ENCODE measurements at places on chromosomes 11 and 22. TPM values are rescaled to one million over a fixed set of nuclear protein-coding genes. Genes with fewer than 3 reads are reported as not detected.

The IL10RA gene
- not detected for total RNA-seq

The HORMAD2 gene
- total RNA-seq, result not detected

The MMP27 gene
- total RNA-seq, result not detected

The RGL4 gene
- total RNA-seq, result not detected

DNA sequence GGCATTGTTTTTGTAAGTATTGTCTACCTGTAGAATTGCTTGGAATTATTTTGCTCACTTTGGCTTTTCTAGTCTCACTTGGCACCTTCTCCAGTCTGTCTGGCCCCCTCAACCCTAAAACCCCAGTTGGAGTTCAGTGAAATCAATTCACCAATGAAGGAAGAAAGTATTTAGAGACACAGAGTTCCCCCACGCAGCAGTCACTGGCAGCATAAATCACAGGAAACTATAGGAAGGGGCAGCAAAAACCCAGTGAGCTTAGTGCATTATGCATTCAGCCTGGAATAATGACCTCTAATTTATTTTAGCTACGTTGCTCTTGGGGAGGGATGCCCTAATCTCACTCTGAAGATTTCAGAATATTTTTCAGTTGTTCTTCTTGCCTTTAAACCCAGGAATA lies 204.7 kb upstream of the BLID start:
- no peak for DNase-seq

- peak; percentile 66 for DNase-seq
These were observed 4.6 kb upstream of the CDC42BPG start for GRCh38 chr11:64848826-64849597.

DNA sequence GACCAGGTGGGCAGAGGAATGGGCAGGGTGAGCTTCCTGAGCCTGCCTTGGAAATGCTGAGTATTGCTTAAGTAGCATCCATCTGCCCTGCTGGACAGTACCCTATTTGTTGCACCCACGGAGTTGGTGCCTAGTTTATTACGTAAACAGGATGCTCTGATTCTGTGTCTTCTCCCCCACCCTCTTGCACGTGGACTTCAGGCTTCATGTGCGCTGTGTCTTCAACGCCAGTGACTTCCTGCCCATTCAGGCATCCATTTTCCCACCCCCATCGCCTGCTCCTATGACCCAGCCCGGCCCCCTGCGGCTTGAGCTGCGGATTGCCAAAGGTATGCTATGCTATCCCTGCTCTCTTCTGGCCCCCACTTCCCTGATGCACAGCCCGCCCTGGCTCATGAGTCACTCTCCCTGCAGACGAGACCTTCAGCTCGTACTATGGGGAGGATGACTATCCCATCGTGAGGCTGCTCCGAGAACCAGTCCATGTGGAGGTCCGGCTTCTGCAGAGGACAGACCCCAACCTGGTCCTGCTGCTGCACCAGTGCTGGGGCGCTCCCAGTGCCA lies 5.7 kb downstream of the ZP1 start:
- DNase-seq, result no peak

- no peak for DNase-seq
These were observed 38.1 kb upstream of the CHRM4 start for GRCh38 chr11:46429717-46430116.

DNA sequence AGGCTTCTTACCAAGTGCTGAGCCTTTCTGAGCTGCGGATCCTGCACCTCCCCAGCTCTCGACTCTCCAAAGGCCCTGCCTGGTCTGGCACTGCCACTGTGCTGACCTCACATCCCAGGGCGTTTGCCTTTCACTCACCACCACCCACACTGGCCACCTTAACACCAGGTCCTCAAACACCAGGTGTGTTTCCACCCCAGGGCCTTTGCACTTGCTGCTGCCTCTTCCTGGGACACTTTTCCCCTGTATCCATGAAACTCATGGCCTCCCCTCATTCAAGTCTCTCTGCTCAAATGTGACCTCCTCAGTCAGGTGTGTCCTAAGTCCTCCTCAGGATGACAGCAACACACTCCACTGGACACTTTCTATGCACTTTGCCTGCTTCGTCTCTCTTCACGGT lies 51.4 kb upstream of the ANO1 start:
- no peak for DNase-seq

GRCh38 chr11:128852327-128853023 lies 14.6 kb downstream of the KCNJ1 start:
- DNase-seq, result no peak

- DNase-seq, result no peak
These were observed 17.3 kb upstream of the MRGPRF start for GRCh38 chr11:69030301-69030700.

- DNase-seq, result peak; percentile 47
These were observed 75.3 kb upstream of the CREB3L1 start for GRCh38 chr11:46202149-46202548.

DNA sequence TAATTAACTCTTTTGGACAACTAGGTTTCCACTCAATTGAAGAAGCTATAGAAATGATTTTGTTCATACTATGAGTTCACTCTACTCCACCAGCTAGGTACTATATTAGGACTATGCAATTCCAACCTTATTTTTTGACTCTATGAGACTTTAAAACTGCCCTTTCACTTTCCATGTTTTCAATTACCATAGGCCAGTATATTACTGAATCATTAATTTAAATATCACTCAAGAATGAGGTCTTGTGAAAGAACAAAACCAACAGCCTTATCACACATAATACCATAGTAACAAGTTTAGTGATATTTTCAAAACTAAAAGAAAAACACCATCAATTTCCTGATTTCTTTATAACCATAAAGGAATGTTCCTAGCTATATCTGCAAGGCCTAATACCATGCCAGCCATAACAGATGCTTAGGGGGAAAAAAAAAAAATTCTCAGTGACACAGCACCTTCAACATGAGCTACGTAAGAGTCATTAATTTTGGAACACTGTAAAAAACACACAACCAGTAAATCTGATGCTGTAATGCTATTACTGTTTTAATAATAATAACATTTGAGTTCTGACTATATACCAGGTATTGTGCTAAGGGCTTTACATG lies 6.1 kb downstream of the DCUN1D5 start:
- DNase-seq, result no peak
